ENCODE measurements at places on chromosomes 16 and 17.

DNA sequence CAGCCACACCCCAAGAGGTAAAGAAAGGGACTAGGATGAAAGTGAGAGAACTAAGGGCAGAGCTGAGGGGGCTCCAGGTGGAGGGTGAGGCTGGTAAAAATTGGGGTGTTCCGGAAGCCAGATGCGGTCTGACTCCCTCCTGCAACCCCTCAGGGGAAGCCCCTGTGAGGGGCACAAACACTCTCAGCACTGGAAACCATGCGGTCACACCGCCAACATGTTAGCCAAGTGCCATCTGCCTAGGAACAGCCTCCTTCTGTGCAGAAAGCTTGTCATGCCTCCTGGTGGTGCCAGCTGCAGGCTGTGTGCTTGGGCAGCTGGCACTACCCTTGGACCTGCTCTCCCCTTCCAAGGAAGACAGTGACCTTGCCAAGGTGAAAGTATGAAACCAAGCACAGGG is 83.5 kb upstream of the RPL38 start:
- DNase-seq = no peak

GRCh38 chr17:69725146-69725545 is 310.6 kb downstream of the MAP2K6 start:
- no peak for DNase-seq

DNA sequence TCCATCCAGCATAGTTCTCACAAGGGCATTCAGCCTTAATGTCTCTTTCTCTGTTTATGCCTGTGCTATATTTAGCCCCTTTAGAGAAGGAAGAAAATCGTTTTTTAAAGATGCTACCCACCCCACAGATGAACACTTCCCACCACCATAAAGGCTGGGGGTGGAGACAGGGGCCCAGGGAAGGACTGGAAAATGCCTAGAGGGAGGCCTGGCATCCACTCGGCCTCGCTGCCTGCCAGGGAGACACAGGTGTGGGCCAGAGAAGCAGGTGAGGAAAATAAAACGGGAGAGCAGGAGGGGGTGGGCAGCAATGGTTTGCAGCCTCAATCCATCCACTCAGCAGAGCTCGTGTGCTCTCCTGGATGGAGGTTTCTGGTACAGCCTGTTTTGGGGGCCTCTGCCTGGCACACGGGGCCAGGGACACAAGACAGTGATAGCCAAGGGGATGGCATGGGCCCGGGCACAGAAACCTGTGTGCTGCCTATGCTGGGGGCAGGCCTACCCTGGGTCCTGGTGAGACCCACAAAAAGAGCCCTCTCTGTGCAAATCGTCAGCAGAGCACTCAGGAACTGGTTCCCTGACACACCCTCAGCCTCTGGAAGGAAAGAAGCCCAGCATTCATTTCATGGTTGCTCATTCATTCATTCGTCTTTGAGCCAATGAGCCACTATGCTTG is 121.4 kb downstream of the C16orf78 start:
- no peak for DNase-seq

- DNase-seq = no peak
Measured at GRCh38 chr16:85227084-85227945, 115.0 kb upstream of the CIBAR2 start.

GRCh38 chr16:24189941-24190340 is 66.2 kb upstream of the CACNG3 start:
- no peak for DNase-seq

GRCh38 chr17:44024853-44025252 is 10.1 kb upstream of the TMEM101 start:
- no peak for DNase-seq

GRCh38 chr17:72117535-72118334 is 3.1 kb upstream of the SOX9 start:
- DNase-seq = no peak

GRCh38 chr16:23435500-23435899 is 17.5 kb downstream of the COG7 start:
- peak; percentile 85 for DNase-seq

- no peak for DNase-seq
Measured at GRCh38 chr17:45334231-45334630, 17.4 kb upstream of the MAP3K14 start.

- no peak for DNase-seq
Measured at GRCh38 chr16:54213322-54213721, 73.3 kb downstream of the IRX3 start.

Data from choroid plexus epithelial cell (primary cell).